Neuronal stem cell (in vitro differentiated cells): ENCODE measurements at places on chromosomes 16 and 17.

DNA sequence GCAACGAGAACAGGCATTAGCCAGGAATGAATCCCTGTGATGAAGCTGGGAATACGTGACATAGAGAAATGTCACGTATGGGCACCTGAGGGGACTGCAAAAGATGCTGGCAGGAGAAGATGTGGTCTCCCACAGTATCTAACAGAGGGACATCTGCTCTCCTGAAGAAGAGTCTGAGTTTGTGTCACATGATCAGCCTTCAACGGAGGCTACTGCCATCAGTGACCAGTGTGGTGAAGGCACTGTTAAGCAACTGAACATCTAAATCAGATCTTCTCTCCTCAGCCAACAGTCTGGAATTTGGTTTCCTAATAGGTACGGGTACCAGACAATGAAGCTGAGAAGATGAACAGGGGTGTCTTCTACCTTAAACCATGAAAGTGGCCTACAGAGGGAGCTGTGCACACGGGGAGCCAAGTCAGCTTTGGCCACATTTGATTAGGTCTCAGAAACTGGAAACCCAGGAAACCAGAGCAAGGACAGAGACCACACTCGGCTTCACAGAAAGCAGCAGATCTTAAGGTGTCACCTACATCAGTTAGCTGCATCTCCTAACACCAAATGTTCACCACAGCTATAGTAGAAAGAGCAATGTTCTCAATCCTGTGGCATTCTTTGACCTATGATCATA is 41.8 kb downstream of the BRD7 start:
- no peak overlapping the region for H3K27ac ChIP-seq
- H3K27me3 ChIP-seq = no peaks in the 10 kb centered on the region

- peak overlapping the region; percentile 74 for H3K4me3 ChIP-seq
- peaks cover 3% of the 10 kb centered on the region for H3K36me3 ChIP-seq
- H3K27ac ChIP-seq = peak overlapping the region; percentile 8
- no peaks in the 10 kb centered on the region for H3K27me3 ChIP-seq
- no peak for DNase-seq
Observed at GRCh38 chr17:8628609-8629169, 1.8 kb downstream of the MYH10 start.

GRCh38 chr17:50424996-50425681 is 879 bp upstream of the ACSF2 start:
- peak overlapping the region; percentile 50 for H3K4me3 ChIP-seq
- no peaks in the 10 kb centered on the region for H3K27me3 ChIP-seq
- no peak for DNase-seq
- H3K36me3 ChIP-seq = no peaks in the 10 kb centered on the region
- H3K4me1 ChIP-seq = peaks cover 10% of the 10 kb centered on the region

DNA sequence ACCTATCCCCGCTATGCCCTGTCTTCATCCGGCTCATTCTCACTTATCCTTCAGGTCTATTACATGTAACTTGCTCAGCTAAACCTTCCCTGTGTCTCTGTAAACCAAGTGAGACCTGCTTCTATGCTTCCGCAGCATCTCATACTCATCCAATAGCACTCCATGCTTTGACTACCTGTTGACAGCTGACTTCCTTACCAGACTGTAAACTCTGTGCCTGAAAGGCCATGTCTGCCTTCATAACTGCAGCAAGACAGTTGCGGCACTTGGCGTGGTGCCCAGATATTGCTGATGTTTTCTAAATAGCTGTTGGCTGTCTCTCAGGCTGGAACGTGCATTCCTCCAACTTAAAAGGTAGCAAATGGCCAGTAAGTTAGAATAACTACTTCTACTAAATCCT is 1.8 kb upstream of the OR1E1 start:
- no peaks in the 10 kb centered on the region for H3K27me3 ChIP-seq
- no peak for DNase-seq
- H3K27ac ChIP-seq = no peak overlapping the region
- no peaks in the 10 kb centered on the region for H3K4me1 ChIP-seq
- H3K36me3 ChIP-seq = no peaks in the 10 kb centered on the region

DNA sequence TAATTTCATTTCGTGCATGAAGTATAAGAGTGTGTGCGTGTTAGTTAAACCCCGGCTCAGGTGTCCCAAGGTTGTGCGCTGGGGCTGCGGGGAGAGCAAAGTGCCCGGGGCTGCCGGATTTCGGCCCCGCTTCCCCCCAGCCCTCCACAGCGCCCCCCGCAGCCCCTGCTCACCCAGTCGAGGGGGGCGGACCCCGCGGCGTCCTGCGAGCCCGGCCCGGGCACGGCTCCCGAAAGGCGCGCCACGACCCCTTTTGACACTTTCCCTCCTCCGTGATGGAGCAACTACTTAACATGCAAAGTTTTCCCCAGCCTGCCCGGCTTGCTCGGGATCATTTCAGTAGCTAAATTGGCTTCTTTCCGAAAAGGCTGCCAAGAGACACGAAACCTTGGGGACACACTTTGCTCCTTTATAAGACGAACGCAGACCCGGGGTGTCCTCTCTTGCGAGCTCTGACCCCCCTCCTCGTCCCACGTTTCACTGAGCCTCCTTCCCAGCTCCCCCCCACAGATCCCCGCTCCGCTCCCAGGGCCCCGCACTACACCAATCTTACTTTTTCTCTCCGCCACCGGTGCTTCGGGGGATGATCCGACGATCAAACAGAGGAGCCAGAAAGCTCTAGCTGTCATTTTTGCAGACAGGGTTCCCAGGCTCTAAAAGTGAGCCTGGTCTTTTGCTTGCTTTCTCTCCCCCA is 552 bp downstream of the C17orf58 start:
- peaks cover 7% of the 10 kb centered on the region for H3K4me1 ChIP-seq
- H3K27ac ChIP-seq = no peak overlapping the region
- H3K27me3 ChIP-seq = peaks cover 14% of the 10 kb centered on the region
- peak; percentile 23 for DNase-seq
- H3K4me3 ChIP-seq = peak overlapping the region; percentile 77

- no peaks in the 10 kb centered on the region for H3K4me1 ChIP-seq
- H3K27ac ChIP-seq = no peak overlapping the region
- no peaks in the 10 kb centered on the region for H3K36me3 ChIP-seq
- H3K27me3 ChIP-seq = no peaks in the 10 kb centered on the region
Observed at GRCh38 chr16:66277311-66278070, 89.0 kb upstream of the CDH5 start.

- H3K36me3 ChIP-seq = no peaks in the 10 kb centered on the region
- H3K27me3 ChIP-seq = peaks cover 47% of the 10 kb centered on the region
- H3K4me3 ChIP-seq = no peak overlapping the region
- H3K27ac ChIP-seq = no peak overlapping the region
Observed at GRCh38 chr16:85463672-85464382, 149.3 kb upstream of the GSE1 start.

DNA sequence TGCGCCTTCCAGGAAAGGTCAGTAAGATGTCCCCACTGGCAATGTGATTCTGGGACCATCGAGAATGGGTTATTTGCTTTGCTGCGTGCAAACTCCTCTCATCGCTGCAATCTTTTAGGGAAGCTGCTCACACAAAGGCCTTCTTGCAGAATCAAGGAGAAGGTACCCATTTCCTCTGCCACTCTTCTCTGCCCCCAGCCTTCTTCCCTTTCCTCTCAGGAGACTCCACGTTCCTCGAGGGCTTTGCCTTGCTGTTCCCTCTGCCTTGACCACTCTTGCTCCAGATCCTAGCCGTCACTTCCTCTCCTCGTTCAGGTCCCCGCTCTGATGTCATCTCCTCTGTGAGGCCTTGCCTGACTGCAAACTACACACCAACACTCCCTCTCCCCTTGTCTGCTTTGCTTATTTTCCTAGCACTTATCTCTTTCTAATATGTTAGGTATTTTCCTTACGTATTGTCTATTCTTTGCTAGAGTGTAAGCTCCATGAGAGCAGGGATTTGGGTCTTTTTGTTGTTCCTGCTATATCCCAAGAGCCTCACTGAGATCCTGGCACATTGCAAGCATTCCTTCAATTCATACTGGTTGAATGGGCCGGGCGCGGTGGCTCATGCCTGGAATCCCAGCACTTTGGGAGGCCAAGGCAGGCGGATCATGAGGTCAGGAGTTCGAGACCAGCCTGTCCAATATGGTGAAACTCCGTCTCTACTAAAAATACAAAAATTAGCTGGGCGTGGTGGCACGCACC is 5.3 kb upstream of the CRK start:
- DNase-seq = no peak
- H3K36me3 ChIP-seq = peaks cover 12% of the 10 kb centered on the region
- no peak overlapping the region for H3K4me3 ChIP-seq
- H3K27me3 ChIP-seq = no peaks in the 10 kb centered on the region

DNA sequence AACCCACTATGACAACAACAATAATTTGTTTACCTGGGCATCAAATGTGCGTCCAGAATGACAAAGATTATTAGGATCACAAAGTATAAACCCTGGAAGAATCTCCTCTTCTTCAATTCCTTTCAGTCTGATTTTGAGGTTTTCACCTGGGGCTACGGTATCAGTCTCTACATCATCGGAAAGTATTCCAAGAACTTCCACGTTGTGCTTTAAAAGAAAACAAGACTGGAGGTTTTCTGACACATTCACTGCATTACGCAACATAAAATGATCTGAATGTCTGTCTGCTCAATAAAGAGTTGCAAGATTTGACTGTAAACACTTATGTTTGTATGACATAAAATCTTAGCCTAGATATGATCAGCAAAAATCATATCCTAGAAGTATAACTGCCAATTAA is 26.0 kb upstream of the RSL1D1 start:
- H3K4me1 ChIP-seq = no peaks in the 10 kb centered on the region
- H3K4me3 ChIP-seq = no peak overlapping the region
- H3K27ac ChIP-seq = no peak overlapping the region
- H3K27me3 ChIP-seq = no peaks in the 10 kb centered on the region

- no peak for DNase-seq
- peaks cover 19% of the 10 kb centered on the region for H3K36me3 ChIP-seq
- H3K27ac ChIP-seq = no peak overlapping the region
Observed at GRCh38 chr16:987906-988305, 6.3 kb downstream of the SOX8 start.

- H3K27ac ChIP-seq = no peak overlapping the region
- H3K4me3 ChIP-seq = peak overlapping the region; percentile 62
- no peaks in the 10 kb centered on the region for H3K27me3 ChIP-seq
- no peaks in the 10 kb centered on the region for H3K36me3 ChIP-seq
- no peaks in the 10 kb centered on the region for H3K4me1 ChIP-seq
Observed at GRCh38 chr16:35405526-35405925, 1946.1 kb downstream of the TP53TG3F start.

GRCh38 chr16:65413861-65414260 is 292.0 kb upstream of the CDH11 start:
- no peak for DNase-seq
- no peaks in the 10 kb centered on the region for H3K36me3 ChIP-seq
- H3K27ac ChIP-seq = no peak overlapping the region
- H3K4me3 ChIP-seq = no peak overlapping the region
- H3K27me3 ChIP-seq = no peaks in the 10 kb centered on the region

GRCh38 chr16:67105246-67105645 is 4.5 kb upstream of the PHAF1 start:
- H3K4me3 ChIP-seq = no peak overlapping the region
- no peak for DNase-seq
- no peaks in the 10 kb centered on the region for H3K27me3 ChIP-seq
- H3K27ac ChIP-seq = no peak overlapping the region
- H3K4me1 ChIP-seq = peaks cover under 1% of the 10 kb centered on the region
- H3K36me3 ChIP-seq = no peaks in the 10 kb centered on the region

- peaks cover 3% of the 10 kb centered on the region for H3K4me1 ChIP-seq
- H3K27me3 ChIP-seq = no peaks in the 10 kb centered on the region
- peak within 1 kb of the TSS; percentile 44 for H3K4me3 ChIP-seq
Observed at GRCh38 chr16:31354394-31355291, at the start of gene ITGAX. Gene ITGAX (plus strand): TSS chr16:31355176. CDS start chr16:31355255, 79 bp downstream.

DNA sequence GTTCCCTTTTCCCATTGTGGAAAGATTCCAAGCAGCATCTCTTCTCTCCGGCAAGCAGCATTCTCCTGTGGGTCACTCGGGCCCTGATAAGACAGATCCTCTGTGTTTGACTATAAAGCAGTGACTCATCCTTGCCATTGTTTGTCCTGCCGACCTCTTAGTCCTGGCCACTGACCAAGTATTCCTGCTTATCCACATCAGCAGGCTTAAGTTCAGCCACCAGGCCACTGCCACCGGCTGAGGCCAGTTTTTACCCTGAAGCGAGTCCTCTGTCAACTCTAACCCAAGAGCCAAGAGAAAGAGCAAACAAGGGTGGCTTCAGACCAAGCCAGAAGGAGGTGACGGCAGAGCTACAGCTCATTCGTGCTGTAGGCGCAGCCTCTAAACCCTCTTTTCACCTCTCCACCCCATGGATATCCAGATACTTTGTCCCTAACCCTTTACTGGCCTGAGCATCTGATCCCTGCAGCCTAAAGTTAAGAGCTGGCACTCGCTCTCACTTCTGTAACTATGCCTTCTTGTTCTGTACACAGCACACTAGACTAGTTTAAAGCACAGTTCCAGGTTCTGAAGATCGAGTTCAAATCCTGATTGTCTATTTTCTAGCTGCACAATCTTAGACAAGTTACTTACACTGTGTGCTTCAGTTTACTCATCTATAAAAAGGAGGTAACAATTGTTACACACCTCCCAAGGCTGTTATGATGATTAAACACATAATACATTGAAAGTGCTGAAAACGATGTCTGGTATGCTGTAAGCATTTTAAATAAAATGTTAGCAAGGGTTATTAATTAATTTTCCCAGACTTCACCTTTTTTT is 31.0 kb downstream of the SOX9 start:
- peak; percentile 51 for DNase-seq
- no peaks in the 10 kb centered on the region for H3K27me3 ChIP-seq
- peak overlapping the region; percentile 20 for H3K27ac ChIP-seq
- peaks cover 13% of the 10 kb centered on the region for H3K4me1 ChIP-seq
- no peak overlapping the region for H3K4me3 ChIP-seq
